ENCODE measurements at places on chromosomes 6 and 20.

GRCh38 chr20:29740601-29740950 lies 1516.9 kb upstream of the DEFB115 start:
- no peak for DNase-seq

DNA sequence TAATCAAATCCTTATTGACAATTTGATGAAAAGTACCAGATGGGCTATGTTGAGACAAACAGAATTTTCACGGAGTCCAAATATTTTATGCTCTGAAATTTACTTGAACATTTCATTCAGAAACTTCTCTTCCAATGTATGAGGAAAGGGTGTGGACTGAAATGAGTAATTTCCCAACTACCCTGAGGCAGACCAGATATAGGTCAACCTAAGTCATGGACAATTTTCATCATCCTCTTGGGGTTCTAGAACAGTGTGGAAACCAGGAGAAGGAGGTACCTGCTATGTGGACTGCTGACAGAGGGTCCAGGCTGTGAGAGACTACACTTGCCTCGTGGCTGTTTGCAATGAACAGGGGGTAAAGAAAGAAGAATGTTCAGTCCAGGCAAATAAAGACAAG lies 323.0 kb downstream of the ESR1 start:
- no peak for DNase-seq

- DNase-seq: no peak
Measured at GRCh38 chr6:170463101-170463721, 89.9 kb downstream of the PSMB1 start.

- no peak for DNase-seq
Measured at GRCh38 chr20:33301192-33301930, 18.3 kb downstream of the BPIFB1 start.

DNA sequence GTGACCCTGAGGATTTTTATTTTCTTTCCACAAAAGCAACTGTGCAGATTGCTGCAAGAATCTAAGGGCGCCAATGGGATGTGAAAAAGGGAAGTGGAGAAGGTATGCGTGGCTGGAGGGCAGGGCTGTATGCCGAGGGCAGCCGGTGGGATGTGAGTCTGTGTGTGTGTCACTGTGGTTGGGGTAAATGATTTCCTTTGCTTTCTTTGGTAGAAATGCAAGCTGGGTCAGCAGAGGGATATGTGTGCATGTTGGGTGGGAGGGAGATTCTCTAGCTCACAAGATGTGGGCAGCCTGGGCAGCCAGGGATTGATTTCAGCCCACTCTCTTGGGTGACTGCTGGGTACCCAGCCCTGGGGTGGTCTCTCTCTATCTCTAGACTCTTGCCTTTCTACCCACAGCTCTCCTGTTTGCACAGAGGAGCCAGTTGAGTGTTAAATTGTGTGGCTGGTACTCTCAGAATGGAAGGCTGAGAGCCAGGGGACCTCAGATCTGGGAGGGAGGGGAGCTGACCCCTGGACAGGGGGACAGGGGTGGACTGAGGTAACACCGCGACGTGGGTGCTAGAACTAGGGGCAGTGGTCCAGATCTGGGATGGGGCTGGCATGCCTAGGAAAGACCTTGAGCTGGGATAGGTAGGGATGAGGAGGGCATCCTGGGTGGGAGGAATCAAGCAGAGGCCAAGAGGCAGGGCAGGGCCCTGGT lies 136.8 kb upstream of the RNF24 start:
- no peak for DNase-seq

DNA sequence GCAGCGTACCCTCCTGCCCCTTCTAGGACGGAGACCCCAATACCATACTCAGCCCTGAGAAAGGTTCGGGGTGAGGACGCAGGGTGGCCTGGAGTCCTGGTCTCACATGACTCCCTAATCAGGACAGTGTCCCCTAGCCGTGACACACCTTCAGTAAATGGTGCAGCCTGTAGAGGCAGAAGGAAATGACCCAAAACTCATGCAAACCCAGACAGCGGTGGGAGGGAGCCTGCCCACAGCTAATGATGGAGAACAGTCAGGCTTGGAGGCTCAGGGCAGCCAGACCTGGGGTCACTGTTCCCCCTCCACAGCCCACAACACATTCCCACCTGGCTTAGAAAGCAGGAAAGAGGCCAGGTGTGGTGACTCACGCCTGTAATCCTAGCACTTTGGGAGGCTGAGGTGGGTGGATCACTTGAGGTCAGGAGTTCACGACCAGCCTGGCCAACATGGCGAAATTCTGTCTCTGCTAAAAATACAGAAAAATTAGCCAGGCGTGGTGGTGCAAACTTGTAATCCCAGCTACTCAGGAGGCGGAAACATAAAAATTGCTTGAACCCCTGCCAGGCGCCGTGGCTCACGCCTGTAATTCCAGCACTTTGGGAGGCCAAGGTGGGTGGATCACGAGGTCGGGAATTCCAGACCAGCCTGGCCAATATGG lies 8.8 kb upstream of the HMGA1 start:
- no peak for DNase-seq

DNA sequence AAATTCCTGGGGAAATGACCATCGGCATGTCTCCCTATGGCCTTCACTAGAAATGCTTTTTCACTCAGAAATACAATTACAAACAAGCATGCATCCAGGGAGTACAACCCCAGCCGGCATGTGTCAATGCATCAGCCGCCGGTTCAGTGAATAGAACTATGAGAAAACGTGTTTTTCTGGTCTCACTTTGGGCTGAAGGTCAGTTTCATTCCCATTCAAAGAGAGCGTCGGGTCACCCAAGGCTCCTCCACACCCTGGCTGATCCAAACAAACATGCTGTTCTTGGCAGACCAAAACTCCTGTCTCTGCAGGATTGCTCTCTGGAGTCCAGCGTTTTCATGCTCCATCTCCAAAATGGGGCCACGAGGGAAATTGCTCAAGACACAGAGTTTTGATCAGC lies 35.5 kb upstream of the NXT1 start:
- no peak for DNase-seq

DNA sequence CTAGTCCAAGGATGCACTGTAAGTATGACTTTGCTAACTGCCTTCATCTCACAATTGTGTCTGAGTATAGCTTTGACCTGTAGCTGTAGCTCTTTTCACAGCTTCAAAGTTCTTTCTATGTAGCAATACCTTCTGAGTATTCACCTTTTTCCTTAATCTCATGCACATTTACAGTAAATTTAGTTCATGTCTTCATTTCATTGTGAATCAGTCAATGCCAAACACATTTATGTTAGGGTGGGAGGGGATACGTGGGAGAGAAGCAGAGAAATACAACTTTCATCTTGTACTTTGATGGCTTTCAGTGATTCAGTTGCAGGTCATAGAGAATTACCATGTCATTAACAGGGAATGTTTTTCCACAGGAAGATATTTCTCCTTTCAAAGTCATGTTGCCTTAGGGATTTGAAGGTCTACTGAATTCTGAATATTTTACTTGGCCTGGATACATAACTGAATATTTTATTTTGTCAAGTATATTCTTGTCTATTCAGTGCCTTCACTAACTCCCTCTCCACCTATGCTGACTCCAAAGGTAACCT lies 119.2 kb downstream of the TINAG start:
- no peak for DNase-seq

- DNase-seq: peak; percentile 20
Measured at GRCh38 chr6:133814797-133815196, 74.1 kb upstream of the TCF21 start.

DNA sequence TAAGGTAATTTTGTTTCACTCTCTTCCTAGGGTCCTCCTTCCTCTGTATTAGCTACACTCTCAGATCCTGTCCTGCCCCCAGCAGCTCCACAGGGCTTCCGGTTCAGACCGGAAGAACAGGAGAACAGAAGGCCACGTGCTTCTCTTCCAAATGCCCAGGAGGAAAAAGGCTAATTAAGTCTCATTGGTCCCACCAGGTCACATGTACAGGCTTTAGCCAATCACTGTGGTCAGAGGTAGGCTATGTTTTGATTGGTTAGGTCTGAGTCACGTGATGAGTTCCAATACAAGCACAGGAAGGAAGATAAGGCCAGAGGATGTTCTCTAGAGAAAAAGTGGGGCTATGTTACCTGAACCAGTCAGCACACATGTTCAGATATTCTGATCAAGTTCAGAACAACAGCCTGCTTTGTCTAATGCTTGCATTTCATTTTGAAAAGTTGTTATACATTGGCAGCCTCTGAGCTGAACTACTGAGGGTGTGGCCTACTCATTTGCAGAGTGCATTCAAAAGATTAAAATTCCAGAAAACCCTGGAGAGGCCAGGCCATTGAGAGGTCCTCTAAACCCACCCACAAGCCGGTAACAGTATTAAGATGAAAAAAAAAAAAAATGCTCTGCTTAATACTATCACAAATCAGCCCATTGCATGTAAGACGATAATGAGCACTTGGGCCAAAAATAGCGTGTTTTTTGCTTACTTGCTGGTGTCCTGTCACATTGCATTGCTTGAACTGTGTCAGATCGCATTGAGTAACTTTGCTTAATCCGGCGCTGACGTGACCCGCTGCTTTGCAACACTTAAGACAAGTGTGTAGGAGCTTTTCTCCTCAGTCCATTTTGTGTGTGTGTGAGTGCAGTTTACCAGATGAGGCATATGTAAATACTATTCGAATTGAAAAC lies 170.3 kb downstream of the TSHZ2 start:
- no peak for DNase-seq

GRCh38 chr6:29547573-29547972 lies 12.0 kb downstream of the UBD start:
- DNase-seq: no peak

GRCh38 chr20:3470208-3470626 lies 601 bp upstream of the ATRN start:
- DNase-seq: no peak

DNA sequence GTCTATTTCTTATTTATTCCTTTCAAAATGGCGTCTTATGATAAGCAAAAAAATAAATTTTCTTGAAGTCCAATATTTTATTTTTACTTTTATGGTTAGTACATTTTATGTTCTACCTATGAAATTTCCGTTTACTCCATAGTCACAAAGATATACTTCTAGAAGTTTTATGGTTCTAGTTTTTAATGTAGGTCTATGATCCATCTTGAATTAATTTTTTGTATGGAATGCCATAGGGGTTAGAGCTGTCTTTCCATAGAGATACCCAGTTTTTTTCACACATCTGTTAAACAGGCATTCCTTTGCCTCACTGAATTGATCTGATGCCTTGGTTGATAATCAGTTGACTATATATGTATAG lies 24.9 kb upstream of the ASIP start:
- no peak for DNase-seq

DNA sequence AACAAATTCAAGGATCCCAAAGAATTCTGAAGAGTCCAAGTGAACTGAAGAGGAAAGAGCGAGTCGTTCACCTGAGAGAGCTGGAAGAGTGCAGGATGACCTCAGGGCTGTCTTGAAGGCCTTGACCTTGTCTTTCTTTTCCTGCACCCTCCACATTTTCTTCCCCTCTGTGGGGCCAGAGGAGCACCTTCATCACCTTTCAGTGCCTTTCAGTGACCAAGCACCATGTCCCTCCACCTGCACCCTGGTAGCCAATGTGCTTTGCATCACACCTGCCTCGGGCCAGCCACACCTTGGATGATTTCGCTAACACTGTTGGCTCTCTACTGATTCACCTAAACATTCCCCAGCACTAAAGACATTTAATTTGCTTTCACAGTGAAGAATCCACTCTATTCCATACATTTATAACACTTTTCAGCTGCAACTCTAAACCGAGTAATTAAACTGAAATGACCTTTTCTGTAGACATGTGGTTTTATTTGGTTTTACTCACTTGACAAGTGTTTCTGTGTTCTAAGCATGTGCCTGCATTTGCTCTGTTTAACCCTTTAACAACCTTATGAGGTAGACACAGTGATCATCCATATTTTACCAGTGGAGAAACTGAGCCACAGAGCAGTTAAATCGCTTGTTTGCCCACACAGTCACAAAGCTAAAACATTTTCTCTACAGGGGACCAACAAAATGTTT lies 121.3 kb upstream of the CST7 start:
- no peak for DNase-seq

DNA sequence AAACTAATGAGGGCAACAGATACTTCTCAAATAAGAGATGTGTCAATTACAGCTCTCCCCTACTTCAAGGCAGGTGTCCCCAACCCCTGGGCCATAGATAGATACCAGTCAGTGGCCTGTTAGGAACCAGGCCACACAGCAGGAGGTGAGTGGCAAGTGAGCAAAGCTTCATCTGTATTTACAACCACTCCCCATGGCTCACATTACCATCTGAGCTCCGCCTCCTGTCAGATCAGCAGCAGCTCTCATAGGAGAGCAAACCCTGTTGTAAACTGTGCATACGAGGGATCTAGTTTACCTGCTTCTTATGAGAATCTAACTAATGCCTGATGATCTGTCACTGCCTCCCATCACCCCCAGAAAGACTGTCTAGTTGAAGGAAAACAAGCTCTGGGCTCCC lies 422.1 kb downstream of the GJA1 start:
- DNase-seq: no peak

GRCh38 chr20:15706719-15707118 lies 866.5 kb downstream of the KIF16B start:
- DNase-seq: no peak

GRCh38 chr6:125779924-125780539 lies 10.7 kb upstream of the NCOA7 start:
- DNase-seq: peak; percentile 71

DNA sequence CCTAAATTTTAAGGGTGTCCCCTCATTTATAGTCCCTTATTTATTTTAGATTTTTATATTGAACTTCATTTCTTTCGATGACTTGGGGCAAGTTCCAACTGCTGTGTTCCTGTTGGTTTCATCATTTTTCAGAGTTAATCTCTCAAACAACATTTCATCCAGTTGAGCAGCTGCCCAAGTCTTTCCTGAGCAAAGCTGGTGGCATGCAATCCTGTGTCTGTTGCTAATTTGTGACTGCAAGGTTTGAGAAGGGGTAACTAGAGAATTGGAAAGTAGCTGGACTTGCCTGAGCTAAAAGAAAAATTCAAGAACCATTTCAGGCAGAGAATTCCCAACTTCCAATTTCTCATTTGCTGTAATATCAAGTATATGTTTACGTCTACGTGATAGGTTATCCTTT lies 881.5 kb upstream of the SLC35B3 start:
- DNase-seq: no peak

DNA sequence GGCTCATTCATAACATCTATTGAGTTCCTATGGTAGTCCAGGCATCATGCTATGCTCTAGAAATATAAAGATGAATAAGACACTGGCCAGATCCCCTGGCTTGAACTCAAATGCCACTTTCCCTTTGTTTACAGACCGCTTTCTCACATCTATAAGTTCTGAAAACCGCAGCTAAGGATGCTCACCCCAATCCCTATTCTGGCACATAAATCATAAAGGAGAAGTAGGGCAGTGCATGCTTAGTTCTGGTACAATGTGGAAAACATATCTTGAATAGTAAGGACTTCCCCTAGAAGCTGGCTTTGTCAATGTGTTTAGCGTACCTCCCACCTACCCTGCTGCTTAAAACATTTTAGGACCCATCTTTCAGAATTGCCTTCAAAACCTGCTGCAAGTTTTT lies 26.4 kb downstream of the MRS2 start:
- no peak for DNase-seq

- no peak for DNase-seq
Measured at GRCh38 chr6:82877213-82878195, 188.1 kb downstream of the UBE3D start.

All from non-pigmented ciliary epithelial cell (primary cell).